ENCODE measurements at places on chromosomes 3 and 15.

- DNase-seq, result no peak
Measured at GRCh38 chr3:144942838-144943197, 971.2 kb downstream of the DIPK2A start.

DNA sequence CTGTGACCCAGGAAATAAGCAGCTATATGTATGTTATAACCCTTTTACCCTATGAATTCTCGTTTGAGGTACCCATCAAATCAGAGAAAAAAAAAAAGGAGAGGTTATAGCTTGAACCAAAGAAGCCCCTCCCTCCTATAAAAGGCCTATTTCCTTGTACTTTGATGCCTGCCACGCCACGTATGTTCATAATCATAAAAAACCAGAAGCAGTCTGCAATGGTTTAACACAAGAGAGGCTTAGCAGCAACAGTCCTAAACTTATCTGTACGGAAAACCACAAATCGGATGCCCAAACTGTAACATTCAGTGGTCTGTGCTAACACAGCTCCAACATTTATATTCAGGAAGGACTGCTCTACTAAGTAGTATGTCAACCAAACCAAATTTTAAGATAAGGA, 21.2 kb downstream of the CCR8 start:
- no peak for DNase-seq

- no peak for DNase-seq
Measured at GRCh38 chr15:100002086-100002620, 268.9 kb upstream of the LYSMD4 start.

DNA sequence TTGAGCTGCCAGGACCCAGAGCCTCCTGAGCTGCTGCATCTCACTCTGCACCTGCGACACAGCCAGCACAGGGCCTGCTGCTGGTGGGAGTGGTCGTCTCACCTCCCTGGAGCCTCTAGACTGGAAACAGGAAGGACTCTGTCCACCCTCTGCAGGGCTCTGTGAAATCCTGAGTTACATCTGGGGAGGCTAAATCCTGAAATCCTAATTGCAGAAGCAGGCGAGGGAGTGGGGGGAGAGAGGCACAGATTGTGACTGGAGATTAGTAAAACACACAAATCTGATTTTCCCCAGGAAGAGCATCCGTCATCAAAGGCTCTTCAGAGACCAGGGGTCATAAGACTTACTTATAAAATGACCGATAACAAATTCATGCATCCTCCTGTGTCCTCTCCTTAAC, 31.6 kb upstream of the GABRG3 start:
- DNase-seq, result no peak

- no peak for DNase-seq
Measured at GRCh38 chr3:129560269-129560787, 17.4 kb downstream of the H1-8 start.

- no peak for DNase-seq
Measured at GRCh38 chr3:177329854-177330253, 132.6 kb upstream of the TBL1XR1 start.

- DNase-seq, result no peak
Measured at GRCh38 chr3:127951276-127951675, 36.2 kb downstream of the KBTBD12 start.

GRCh38 chr3:45972534-45973402, 22.9 kb downstream of the FYCO1 start:
- no peak for DNase-seq

DNA sequence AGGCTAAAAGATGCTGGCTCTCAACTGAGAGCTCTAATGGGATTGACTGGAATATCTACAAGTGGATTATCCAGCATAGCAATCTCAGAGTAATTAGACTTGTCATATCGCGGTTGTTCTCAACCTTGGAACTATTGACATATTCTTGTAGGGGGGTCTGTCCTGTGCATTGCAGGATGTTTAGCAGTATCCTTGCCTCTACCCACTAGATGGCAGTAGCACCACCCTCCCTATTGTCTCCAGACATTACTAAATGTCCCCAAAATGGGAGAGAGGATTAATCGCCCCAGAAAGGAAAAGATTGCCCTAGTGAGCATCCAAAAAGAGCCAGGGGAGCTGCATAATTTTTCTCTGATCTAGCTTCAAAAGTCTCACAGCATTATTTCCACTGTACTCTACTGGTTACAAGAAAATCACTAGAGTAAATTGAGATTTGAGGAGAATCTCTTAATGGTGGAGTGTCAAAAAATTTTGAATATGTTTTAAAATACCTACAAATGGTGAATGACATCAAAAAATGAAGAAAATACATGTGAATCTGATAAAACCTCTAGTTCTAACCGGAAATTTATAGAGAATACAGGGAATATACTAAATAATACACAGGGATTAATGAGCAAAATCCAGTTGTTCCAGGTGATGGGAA, 388.2 kb upstream of the AGTR1 start:
- DNase-seq, result no peak

GRCh38 chr15:85691350-85692240, 103.1 kb downstream of the KLHL25 start:
- no peak for DNase-seq

DNA sequence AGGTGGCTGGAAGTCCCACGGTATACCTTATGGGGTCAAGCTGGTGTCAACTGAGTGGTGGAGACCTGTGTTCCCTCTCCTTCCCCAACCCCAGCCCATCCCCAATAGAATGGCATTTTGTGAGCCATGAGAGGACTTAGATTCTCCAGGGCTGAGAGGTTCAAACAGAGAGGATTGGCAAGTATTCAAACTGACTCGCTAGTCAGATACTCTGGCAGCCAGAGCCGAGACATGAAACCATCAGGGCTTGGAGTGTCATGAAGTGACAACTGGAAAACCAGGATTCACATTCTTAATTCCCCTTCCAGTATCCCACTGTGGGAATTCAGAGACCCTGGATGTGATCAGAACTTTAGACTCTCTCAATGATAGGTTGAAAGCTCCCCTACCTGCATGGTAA, 159.4 kb upstream of the SNTN start:
- no peak for DNase-seq

DNA sequence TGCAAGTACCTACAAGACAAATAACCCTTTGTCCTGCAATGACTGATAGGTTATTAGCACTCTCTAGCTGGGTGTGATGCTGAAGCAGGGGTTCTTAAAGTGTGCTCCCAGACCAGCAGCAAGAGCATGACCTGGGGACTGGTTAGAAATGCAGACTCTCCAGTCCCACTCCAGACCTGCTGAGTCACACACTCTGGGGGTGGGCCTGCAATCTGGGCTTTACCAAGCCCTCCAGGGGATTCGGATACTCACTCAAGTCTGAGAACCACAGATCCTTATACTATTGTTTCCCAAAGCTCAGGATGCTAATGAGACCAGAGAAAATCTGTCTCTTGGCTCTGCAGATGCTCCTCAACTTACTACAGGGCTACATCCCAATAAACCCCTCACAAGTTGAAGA, 142.1 kb upstream of the RAD18 start:
- no peak for DNase-seq

GRCh38 chr3:15497964-15498363, 23.5 kb downstream of the COLQ start:
- no peak for DNase-seq

- DNase-seq, result no peak
Measured at GRCh38 chr15:80142646-80143045, 10.2 kb upstream of the FAH start.

- no peak for DNase-seq
Measured at GRCh38 chr3:127886231-127886955, 28.6 kb upstream of the KBTBD12 start.

- no peak for DNase-seq
Measured at GRCh38 chr3:137764563-137765309, 621 bp downstream of the SOX14 start.

DNA sequence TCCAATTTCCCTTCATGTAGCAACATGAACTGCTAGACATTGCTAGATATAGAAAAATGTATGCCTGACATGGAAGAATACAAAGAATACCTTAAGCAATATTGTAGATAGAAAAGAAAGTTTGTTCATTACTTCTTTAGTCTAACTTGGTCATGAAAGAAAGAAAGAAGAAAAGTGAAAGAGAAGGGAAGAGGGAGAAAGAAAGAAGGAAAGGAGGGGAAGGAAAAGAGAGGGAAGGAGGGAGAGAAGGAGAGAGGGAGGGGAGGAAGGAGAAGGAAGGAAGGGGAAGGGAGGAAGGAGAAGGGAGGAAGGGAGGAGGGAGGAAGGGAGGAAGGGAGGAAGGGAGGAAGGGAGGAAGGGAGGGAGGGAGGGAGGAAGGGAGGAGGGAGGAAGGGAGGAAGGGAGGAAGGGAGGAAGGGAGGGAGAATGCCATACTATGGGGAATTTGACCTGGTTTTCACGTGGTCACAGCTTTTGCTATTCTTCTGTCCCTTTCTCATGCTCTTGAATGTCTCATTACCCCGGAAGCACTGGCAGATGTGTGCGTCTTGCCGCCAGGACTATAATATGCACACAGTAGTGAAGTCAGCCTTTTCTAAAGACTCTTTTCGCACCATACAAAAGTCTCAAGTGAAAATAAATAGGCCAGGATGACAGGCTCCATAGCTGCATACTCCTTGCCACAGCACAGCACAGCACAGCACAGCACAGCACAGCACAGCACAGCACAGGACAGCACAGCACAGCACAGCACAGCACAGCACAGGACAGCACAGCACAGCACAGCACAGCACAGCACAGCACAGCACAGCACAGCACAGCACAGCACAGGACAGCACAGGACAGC, 78.2 kb downstream of the CHAC1 start:
- DNase-seq, result no peak

DNA sequence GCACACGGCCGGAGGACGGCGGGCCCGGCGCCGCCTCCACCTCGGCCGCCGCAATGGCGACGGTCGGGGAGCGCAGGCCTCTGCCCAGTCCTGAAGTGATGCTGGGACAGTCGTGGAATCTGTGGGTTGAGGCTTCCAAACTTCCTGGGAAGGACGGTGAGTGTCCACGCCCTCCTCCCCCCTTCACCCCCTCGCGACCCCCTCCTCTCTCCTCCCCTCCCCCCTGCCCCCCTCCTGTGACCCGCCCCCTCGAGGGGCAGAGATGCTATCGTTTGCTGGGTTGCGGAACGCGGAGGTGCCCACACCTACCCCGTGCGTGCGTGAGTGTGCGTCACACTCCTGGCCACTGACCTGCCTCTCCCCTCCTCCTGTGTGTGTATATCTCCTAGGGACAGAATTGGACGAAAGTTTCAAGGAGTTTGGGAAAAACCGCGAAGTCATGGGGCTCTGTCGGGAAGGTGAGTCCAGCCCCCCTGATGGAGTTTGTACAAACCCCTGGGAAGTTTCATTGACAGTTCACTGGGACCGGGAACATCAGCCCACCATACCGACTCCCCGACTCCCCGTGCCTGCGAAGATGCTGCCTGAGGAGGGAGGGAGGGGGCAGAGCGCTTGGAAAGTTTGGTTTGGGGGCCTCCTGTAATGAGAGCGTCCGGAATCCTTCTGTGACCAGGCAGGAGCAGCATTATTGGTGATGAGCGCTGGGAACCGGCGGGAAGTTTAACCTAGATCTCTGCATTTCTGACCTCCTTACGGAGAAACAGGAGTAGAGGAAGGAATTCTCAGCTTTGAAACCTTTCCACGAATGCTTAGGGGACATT, 795 bp upstream of the SCAANT1 start:
- peak; percentile 56 for DNase-seq

GRCh38 chr3:13608969-13609725, 60.2 kb downstream of the FBLN2 start:
- no peak for DNase-seq

- no peak for DNase-seq
Measured at GRCh38 chr15:76107169-76107568, 47.4 kb downstream of the TMEM266 start.

GRCh38 chr15:26065723-26066122, 202.6 kb upstream of the ATP10A start:
- DNase-seq, result no peak

DNA sequence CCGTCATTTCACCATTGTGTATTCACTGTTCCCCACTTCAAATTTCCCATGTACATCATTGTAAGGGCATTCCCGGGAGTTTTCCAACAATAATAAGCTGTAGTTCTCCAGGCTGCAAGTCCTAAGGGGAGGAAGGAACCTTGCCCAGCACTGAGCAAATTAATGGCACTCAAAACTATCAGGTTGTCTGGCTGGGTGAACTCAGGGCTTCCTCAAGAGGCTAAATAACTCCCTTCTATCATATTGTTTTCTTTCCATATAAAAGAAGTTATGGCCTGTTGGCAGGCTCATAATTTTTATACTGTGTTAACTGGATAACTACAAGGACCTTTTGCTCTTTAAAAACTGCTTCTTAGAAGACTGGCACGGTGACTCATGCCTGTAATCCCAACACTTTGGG, 71.4 kb downstream of the SEMA6D start:
- no peak for DNase-seq

GRCh38 chr3:17367171-17367570, 375.3 kb downstream of the TBC1D5 start:
- no peak for DNase-seq

DNA sequence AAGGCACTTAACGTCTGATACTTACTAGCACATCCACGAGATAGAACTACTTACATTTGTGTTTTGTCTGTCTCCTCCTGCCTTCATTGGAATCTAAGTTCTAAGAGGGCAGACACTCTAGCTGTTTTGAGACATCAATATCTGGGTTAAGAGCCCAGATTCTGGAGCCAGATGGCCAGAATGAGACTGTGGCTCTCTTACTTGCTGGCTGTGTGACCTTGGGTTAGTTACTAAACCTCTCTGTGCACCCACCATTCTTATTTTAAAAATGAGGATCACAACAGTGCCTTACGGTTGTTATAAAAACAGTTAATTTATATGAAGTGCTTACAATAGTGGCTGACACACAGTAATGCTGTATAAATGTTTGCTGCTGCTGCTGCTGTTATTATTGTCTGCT, 7.7 kb downstream of the STARD5 start:
- no peak for DNase-seq

DNA sequence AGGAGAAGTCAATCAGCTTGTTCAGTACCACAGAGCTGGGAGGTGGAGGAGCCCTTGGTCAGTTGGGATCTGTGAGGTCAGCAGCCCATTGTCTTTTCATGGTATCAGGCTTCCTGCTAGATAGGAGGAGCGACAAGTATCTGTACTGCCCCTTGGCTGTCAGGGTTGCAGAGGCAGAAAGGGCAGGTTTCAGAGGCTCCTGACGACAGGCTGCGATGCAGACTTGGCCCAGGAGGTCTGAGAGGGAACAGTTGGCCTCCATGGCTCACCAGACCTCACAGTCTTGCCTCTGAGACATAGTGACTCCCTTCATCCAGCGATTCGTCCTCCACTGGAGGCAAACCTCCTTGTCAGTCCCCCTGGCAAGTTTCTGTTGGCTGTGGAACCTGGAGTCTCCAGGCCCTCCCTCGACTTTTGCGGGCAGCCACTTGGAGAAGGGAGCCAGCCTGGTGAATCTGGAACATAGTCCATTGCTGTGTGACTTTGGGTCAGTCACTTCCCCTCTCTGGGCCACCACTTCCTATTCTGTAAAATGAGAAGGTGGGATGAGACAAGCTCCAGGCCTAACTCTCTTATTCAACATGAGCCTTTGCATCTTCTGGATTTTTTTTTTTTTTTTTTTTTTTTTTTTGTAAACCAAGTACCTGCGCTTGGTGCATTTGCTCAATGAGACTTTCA, 177.9 kb upstream of the TLE3 start:
- peak; percentile 4 for DNase-seq

GRCh38 chr15:74400313-74400860, 32.9 kb upstream of the CYP11A1 start:
- no peak for DNase-seq
